NCI-H1694 treated with DMSO at 0.1 percent for 48 hours (cell line): ENCODE measurements at places on chromosomes 7 and 10.

DNA sequence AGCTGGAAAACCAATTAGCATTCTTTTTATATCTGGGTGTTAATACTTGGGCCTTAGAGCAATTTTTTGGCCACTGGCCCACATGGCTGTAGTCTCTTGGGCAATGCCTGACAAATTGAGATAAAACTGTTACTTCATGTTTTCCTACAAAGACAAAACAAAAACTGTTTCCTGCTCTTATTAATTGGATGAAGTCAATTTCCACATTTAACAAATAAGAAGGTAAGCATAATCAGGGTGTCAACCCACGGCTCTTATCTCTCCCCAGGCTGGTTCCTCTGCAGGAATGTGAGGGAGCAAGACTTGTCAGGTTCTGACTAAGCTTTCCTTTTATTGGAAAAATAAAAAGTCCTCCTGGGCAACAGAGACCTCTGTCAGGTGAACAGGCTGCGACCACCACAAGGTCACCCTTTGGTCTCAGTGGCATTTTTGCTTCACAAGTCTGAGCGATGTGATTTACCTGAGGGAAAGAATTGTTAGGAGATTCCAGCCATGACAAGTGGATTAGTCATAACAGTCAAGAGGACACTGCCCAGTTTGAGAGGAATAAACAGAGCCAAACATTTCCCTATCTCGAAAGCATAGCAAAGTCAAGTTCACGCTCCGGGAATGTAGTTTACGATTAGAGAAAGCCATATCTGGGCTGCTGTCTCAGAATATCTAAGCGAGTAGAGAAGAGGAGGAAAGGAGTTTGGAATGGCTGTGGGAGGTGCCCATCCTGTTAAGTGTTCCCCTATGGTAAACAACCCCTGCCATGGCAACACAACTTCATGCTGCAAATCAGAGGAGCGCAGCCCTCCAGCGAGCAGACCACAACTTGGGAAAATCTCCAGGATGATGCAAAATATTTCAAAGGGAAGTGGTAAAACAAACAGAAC is 144.4 kb downstream of the TES start:
- DNase-seq: no peak

DNA sequence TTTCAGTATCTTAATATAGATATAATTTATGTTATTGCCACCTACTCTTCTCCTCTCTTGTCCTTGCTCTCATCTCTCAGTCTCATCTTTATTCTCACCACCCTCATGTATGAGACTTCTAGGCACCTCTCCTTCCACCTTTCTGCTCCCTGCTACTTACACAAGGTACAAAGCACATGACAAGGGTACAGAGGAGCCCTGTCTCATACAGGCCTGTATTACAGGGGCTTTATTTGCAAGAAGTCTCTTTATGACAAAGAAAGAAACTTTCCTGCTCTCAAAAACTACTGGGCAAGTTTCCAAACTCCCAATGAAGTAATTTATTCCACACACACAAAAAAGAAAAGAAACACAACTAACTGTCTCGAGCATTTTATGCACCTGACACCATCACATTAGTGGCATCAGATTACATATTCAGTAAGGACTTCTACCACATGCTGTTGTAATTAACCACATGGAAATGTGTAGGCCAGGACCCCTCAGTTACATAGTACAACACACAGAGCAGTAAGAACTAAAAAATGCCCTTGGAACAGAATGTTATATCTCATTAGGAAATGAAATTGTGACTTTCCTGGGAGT is 253.1 kb downstream of the FZD1 start:
- no peak for DNase-seq

DNA sequence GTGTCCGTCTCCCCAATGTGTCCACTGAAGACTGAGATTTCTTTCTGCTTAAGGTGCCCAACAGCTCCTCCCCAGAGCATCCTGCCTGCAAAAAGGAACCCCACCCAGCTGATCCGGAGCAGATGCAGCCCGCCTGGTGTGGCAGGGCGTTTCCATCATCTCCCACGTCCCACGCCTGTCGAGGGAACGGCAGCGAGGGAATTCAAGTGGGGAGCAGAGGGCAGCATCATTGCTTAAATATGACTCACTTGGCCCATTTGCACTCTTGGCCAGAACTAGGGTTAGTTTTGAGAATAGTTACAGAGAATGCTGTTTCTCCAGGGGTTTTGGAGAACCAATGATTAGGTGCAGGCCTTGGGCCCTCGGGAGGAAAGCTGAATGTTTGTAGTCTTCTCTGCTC is 20.8 kb downstream of the VWA2 start:
- no peak for DNase-seq

DNA sequence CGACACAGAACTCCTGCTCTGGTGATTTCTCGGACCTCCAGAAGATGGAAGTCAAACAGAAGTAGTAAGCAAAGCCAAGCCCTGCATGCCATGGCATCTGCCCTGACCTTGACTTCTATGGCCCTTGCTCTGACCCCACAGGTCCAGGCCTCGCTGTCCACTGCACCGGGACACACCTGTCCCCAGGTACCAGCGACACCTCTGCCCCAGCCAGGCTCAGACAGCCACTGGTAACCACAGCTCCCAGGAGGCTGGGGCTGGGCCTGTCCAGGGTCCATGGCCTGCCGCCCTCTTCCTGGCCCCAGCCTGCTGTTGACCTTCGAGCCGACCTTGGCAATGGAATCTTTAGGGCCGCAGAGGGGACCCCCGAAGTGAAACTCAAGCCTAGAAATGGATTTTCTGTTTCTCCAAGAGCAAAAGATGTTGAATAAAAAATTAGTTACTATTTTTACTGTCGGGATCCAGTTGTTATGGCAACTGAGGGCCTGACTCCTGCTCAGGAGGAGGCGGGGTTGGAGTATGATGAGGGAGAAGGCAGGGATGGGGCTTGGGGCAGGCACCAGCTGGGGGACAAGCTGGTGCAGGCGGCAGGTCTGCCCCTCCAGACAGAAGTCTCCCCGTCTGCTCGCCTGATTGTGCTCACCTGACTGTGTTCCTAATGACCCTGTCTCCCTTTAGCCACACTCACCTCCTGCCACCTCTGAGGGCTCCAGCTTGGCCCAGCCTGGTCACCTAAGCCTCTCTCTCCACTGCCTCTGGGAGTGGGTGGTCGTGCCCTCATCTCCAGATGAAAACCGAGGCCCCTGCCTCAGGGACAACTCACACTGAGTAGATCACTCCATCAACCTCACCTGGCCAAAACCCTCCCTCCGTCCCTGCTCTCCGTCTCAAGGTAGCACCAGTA is 4.1 kb upstream of the MMD2 start:
- no peak for DNase-seq

DNA sequence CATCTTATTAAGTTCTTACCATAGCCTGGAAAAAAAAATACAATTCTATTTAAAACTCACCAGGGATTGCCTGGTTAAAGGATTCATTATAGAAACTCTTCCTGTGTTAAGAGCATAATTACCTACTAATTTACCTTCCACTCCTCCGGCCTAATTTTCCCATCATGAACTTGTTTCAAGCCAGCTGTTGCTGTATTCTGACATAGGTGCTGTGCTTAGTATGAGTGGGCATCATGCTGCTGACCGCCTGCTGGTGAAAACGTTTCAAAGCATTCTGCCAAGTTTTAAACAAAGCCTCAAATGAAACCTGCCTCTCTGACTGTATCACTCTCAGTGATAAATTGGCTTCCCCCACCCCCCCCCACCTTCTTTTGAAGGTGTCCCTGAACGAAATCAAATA is 47.8 kb upstream of the KCNMA1 start:
- no peak for DNase-seq
